ENCODE measurements at places on chromosomes 5 and 9.

- no peak for DNase-seq
Observed at GRCh38 chr9:76654051-76654461, 110.2 kb upstream of the PCA3 start.

DNA sequence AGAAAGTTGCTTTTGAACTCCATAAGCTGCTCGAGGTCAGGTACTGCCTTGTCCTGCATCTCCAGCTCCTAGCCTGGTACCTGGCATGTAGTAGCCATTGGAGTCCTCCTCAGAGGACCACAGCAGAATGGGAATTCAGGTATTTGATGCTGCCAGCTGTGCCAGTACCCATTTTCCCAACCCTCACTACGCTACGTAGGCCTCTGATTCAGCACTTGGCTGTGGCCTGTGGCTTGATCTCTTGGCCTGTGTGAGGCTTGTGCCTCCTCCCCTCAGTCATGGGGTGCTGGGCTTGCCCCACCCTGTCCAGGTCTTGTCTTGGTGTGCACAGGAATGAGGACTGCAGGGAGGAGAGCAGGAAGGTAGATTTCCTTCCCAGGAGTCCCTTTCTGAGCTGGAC is 11.8 kb downstream of the OTULIN start:
- DNase-seq, result no peak

GRCh38 chr9:385818-386398 is 171.2 kb downstream of the DOCK8 start:
- DNase-seq, result no peak

DNA sequence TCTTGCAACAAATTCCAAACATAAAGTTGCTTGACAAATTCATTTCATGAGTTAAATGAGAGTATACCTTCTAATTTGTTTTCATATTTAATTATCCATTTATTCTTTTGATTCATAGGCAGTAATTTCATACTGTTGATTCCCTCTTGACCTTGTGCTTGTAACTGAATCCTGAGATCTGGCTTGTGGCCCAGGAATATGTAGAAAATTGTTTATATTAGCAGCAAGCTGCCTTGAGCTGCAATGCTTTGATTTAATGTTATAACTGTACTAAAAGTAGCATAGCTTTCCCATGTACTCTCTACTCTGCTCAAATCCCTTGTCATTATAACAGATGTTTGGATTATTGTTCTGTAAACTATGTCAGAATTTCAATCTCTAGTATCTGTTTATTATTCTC is 780.7 kb downstream of the NR2F1-AS1 start:
- no peak for DNase-seq

GRCh38 chr5:115661101-115661500 is 35.3 kb upstream of the TMED7 start:
- DNase-seq, result no peak

DNA sequence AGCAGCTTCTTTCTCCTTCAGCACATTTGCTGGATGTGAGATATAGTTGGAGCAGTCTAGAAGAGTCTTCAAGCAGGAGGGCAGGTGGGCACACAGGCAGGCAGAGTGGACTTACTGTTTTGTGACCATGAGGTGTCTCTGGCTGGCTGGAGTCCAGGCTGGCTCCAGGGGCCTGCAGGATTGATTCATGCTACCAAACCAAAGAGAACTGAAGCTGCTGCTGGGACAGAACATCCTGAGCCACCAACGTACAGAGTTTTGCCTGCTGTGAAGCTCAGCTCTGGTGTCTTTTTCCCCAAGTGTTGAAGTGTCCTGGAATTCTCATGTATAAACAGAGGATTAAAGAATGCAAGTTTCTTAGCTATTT is 45.7 kb downstream of the CYSTM1 start:
- DNase-seq, result no peak

DNA sequence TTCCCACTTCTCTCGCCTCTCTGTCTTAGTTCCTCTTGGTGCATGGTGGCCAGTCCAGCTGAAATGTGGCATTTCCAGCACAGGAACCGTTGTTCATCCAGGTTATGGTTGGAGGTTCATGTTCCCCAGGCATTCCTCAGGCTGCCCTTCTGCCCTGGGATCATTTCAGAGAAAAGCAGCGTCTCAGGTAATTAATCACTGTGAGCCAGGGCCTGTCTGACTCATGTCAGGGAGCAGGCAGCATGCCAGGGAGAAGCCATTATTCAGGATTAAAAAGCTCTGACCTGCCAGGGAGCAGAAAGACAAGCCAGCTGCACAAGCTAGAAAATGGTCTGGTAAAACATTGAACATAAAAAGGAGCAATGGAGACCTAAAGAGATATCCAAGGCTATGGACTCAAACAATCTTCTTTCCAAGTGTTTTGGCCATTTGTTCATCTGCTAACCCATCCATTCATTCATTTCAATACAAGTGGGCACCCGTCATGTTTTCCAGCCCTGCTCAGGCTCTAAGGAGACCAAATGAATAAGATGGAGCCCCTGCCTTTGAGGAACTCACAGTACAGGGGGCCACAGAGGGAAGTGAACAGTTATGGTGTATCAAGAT is 241.4 kb downstream of the DRD1 start:
- no peak for DNase-seq

DNA sequence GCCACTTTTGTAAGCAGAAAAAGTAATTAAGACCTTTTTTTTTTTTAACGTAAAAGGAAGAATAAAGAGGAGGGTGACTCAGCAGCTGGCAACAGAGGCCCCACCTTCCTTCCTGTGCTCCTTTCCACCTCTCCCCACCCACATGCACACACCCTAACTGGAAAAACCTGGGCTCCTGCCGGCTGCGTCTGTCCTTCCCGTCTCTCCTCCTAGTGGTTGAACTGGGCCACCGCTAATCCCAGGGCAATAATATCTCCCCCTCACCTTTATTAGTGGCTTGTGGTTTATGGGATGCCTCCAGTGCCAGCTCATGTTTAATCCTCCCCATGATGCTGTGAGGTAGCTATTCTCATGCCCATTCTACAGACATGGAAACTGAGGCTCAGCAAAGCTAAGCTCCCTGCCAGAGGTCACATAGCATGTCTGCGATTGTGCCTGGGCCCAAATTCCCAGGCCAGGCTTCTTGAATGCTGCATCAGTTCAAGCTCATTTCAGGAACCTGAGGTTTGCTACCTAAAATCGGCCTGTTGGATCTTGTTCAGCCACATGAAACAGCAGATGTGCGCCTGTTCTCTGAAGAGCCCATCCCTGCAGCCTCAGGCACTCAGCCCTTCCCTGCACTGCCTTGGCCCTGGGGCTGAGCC is 60.9 kb upstream of the IL17B start:
- no peak for DNase-seq

DNA sequence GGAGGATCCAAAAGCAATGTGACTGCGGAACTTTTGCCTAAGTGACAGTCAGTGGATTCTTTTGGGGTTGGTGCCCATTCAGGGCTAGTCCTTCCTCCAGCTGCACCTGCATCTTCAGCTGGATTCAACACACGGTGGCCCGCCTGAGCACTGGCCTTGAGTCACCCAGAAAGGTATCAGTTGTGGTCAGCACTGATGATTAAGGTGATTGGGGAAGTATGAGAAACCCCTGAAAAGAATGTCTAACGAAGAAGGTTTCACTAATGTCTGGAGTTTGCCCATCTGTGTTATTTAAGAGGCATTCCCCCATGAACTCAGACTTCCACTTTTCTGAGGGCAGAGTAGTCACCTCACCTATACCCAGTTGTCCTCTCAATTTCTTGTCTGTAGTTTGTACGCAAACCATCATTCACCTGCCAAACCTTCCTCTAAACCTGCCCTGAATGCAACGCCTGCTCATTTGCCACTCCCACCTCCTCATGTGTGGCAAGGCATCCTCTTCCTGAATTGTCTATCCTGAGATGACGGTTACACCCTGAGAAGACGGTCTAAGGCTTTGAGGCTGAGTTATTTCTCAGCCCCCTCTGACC is 27.2 kb downstream of the CSF2 start:
- DNase-seq, result peak; percentile 24

- DNase-seq, result no peak
Observed at GRCh38 chr9:25716220-25716872, 38.1 kb upstream of the TUSC1 start.

GRCh38 chr5:159405611-159406031 is 75.3 kb upstream of the IL12B start:
- no peak for DNase-seq

GRCh38 chr9:13615660-13616490 is 336.4 kb upstream of the MPDZ start:
- DNase-seq, result no peak

GRCh38 chr9:129724456-129725190 is 28.2 kb downstream of the PTGES start:
- no peak for DNase-seq

GRCh38 chr5:174732036-174733020 is 7.9 kb downstream of the MSX2 start:
- DNase-seq, result no peak

- DNase-seq, result no peak
Observed at GRCh38 chr5:39102684-39103155, 28.5 kb upstream of the RICTOR start.

DNA sequence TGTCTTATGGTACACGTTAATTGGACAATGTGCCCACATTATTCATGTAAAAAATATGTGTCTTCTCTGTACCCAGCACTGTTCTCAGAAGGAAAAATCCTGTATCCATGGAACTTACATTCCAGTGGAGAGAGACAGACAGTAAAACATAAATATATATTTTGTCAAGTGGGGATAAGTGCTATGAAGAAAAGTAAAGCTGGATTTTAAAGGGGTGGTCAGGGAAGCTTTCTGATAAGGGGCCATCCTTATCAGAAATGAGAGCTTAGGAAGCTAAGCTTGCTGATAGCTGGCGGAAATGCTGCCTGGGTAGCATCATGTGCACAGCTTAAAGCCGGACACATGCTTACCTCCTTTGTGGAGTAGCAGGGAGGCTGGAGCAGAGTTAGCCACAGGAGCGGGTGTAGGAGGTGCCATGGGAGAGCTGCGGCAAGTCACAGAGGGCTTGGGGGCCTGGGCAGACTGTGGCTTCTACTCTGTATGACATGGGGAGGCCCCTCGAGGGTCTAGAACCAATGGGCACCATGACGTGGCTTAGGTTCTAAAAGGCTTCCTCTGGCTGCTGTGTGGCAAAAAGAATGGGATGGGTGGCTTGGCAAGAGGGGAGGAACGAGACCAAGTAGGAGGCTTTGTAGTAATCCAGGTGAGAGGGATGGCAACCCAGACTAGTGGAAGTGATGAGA is 141.7 kb downstream of the FGF1 start:
- no peak for DNase-seq

- no peak for DNase-seq
Observed at GRCh38 chr9:5436441-5436840, 1.3 kb downstream of the PLGRKT start.

DNA sequence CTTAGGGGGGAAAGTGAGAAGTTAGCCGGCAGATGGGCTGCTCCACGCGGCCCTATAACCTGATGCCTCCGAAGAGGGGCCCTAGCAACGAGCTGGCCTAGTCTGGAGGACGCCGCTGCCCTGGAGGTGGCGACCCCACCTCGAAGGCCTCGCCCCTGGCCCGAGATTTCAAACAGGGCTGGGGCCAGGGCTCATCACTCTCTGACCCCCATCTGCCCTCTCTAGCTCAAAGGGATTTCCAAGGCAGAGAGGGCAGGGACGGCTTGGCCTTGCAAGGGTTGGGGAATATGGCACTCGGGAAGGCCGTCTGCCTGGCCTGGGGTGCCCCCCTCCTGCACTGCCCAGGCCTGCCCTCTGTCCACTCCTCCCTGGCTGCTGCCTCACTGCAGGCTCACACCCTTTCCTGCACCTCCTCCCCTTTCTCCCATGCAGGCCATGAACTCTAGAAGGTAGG is 25.5 kb upstream of the TIFAB start:
- DNase-seq, result no peak

GRCh38 chr5:59673438-59674058 is 220.0 kb downstream of the PDE4D start:
- peak; percentile 17 for DNase-seq

GRCh38 chr5:23635938-23636337 is 128.5 kb downstream of the PRDM9 start:
- DNase-seq, result no peak

- no peak for DNase-seq
Observed at GRCh38 chr5:132454361-132454760, 36.2 kb downstream of the IRF1 start.

- no peak for DNase-seq
Observed at GRCh38 chr9:105074491-105074890, 146.5 kb upstream of the ABCA1 start.

DNA sequence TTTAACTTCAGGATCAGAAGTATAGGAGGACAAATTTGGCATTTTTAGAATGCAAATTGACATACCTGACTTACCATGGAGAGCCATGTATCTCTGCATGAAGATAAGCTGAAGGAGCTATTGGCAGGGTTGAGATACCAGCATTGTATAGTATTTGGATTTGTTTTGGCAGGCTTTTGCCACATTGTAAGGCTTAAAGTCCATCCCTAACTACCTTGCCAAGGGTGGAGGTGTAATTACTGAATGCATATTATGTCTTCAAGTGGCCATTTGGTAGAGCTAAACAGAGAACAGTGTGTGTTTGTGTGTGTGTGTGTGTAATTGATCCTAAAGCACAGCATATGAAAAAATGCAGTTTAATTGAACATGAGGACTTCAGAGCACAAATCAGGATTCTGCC is 324.7 kb downstream of the FAM170A start:
- no peak for DNase-seq

GRCh38 chr9:378263-378662 is 163.6 kb downstream of the DOCK8 start:
- DNase-seq, result no peak

- DNase-seq, result no peak
Observed at GRCh38 chr9:121682201-121682600, 30.8 kb downstream of the DAB2IP start.

DNA sequence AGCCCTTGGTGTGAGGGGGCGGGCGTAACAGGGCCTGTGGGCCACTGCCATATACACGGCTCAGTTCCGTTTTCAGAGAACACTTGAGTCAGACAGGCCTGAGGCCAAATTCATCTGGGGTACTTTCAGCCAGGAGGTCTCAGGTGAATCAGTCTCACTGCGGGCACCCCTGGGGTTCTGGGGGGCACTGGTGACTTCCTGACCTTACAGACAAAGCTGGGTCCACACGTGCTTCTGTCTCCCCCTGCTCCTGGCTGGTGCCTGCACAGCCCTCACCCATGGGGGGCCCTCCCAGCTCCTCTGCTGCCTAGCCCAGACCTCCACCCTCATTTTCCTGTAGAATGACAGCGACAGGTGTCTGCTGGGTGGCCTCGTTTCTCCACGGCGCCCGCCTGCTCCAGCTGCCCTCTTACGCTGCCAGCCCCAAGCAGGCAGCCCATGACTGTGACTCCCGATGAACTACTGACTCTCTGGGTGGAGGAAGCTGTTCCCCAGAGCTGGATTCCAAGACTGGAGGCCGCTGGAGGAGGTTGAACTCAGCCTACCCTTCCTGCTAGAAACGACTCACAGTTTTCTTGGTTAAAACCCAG is 374.1 kb upstream of the IRX4 start:
- no peak for DNase-seq

All from activated CD4-positive, alpha-beta T cell treated with anti-CD3 and anti-CD28 coated beads, Interleukin-2, amount 10 ng/mL, durations not matched to agents 7 days and 5 days (primary cell).